ENCODE measurements at places on chromosomes 5 and 9. TPM values are rescaled to one million over a fixed set of nuclear protein-coding genes. Genes with fewer than 3 reads are reported as not detected.

GRCh38 chr5:37836235-37836591 is 3.6 kb downstream of the GDNF start:
- DNase-seq: peak; percentile 14

- no peak for DNase-seq
These were observed 7.8 kb upstream of the ORM1 start for GRCh38 chr9:114314881-114315722.

Gene CATSPER3
- 0.33 TPM for total RNA-seq

Gene RORB
- total RNA-seq: 0.51 TPM

Gene NPR3
- 73.3 TPM for total RNA-seq

Gene DMRT3
- total RNA-seq: not detected

Gene FBN2
- 106 TPM for total RNA-seq

GRCh38 chr5:8644377-8644776 is 775.4 kb downstream of the MTRR start:
- no peak for DNase-seq

DNA sequence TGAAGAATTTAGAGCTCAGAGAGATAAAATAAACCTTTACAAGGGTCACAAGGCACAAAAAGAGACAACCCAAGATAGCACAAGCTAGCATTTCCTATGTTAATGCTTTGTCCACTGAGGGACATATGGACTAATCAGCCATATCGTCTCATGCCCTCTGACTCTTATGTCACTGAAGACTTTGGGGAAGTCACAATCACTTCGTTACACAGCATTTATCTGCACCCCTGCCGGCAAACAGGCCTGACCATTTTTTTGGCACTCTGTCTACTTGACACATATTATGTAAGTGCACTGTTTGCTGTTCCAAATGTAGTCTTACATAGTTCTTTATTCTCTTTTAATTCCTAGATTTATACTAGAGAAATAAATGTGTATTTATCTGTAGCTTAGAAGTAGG is 13.9 kb upstream of the BNC2 start:
- no peak for DNase-seq

GRCh38 chr5:56460195-56460546 is 227.0 kb upstream of the ANKRD55 start:
- no peak for DNase-seq

- DNase-seq: peak; percentile 8
These were observed 121.2 kb downstream of the CEMIP2 start for GRCh38 chr9:71647094-71647591.

DNA sequence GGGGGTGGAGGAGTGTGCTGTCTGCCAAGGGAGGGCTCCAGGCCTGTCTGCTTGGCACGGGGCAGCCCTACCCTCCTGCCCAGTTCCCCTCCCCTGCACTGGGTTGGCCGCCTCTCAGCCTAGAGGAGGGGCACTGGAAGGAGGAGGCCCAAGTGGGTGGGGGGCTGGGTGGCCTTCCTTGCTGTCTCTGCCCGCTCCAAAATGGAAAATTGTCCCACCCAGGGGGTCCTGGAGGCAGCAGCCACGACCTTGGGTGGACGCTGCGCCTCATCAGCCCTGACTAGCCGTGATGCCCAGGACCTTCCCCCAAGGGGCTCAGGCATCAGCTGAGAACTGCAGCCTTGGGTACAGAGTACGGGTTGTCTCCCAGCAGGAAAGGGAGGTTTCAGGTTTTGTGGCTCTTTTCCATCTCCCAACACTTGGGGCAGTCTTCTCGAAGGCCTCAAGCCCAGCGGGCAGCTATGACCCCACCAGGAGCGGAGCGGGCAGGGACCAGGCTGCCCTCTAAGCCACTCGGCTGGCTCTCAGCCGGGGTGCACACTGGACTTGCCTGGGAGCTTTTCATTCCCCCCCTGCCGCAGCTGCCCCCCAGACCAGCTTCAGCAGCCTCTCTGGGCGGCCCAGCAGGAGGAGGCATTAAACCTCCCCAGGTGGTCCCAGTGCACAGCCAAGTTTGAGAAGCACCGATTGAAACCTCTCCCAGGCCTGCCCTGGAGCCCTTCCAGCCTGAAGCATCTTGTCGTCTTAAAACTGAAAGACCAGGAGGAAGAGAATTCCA is 20.6 kb downstream of the NTNG2 start:
- peak; percentile 37 for DNase-seq

- DNase-seq: no peak
These were observed 367.7 kb upstream of the PRR16 start for GRCh38 chr5:120096413-120096812.

Gene FREM1
- total RNA-seq: 2.9 TPM

Gene DMRTA1
- 6.3 TPM for total RNA-seq

GRCh38 chr5:133147815-133148567 is 96.2 kb downstream of the HSPA4 start:
- no peak for DNase-seq

DNA sequence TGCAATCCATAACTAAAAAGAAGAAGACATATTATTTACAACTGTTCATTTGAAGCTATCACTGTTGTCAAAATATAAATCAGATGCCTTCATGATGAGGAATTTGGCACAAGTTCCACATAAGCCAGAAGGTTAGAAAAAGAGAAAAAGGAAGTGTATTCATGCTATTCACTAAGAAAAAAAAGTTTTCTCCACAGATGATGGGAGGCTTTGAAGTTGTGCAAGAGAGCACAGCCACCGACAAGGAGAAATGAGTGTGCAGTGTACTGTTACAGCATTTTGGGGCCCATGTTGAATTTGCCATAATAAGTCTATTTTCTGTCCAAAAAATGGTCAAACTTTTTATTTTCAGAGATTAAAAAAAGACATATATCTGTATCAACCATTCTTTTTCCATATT is 32.9 kb upstream of the IFNK start:
- DNase-seq: no peak

GRCh38 chr5:138725153-138725817 is 27.9 kb upstream of the CTNNA1 start:
- DNase-seq: peak; percentile 15

- DNase-seq: no peak
These were observed 362.0 kb downstream of the SPOCK1 start for GRCh38 chr5:137136991-137137632.

DNA sequence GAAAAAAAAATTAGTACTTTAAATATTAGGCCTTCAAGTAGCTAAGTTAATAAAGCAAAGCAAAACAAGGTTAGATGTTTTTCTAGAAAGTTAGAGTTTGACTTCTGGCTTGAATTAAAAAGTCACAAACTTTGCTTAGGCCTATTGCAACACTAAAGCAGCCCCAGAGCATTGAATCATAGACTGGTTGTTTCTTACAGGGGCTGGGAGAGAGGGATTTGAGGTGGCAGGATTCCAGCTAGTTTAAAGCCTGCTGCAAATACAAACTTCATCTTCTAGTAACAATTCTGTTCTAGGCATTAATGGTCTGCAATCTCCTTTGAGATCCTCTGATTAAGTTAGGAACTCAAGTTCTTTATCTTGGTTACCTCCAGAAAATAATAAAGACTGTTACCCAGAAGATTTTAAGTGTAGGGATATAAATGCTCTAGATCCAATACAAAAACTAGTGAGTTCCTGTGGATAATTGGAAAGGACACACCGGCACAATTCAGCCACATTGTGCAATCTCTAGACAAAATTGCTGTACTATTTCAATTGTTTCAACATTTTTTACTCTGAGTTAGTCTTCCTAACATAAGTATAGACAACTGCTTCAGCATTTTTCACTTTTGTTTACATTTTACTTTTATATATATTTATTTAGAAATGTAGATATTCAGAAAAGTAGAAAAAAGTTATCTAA is 12.6 kb downstream of the OR13C5 start:
- DNase-seq: no peak

Gene SLIT3
- 3.2 TPM for total RNA-seq

Gene HTR1A
- not detected for total RNA-seq

Gene LCN15
- total RNA-seq: 0.49 TPM

DNA sequence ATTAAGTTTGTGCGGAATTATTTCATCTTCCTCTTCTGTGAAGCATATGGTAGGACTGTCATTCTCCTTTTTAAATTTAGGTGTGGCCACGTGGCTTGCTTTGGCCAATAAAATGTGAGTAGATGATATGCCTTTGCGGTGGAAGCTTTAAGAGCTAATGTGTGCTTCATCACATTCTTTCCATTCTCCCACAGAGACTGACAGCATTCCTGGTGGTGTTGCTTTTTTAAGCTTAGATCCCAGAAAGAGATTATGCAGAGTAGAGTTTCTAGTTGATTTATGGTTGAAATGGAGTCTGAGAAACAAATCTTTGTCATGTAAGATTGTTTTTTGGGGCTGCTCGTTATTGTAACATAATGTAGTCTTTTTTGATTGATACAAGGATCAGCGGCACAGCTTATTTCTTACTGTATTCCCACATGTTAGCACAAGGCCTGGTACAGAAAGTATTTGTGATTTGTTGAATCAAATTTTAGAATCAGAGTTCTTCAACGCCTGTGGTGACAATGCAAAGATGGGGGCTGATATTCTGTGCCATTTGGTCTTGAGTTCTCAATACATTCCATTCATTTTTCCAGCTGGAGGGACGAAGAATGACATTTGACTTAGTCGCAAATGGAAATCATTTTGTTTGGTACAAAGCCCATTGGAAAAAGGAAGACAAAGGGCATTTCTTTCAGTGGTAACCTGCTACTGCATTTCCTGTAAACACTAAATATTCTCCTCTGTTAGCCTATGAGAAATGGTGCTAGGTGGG is 209.9 kb upstream of the VLDLR start:
- no peak for DNase-seq

Gene ACTBL2
- total RNA-seq: not detected

- DNase-seq: no peak
These were observed 175.5 kb upstream of the PAPPA start for GRCh38 chr9:115978091-115978490.

DNA sequence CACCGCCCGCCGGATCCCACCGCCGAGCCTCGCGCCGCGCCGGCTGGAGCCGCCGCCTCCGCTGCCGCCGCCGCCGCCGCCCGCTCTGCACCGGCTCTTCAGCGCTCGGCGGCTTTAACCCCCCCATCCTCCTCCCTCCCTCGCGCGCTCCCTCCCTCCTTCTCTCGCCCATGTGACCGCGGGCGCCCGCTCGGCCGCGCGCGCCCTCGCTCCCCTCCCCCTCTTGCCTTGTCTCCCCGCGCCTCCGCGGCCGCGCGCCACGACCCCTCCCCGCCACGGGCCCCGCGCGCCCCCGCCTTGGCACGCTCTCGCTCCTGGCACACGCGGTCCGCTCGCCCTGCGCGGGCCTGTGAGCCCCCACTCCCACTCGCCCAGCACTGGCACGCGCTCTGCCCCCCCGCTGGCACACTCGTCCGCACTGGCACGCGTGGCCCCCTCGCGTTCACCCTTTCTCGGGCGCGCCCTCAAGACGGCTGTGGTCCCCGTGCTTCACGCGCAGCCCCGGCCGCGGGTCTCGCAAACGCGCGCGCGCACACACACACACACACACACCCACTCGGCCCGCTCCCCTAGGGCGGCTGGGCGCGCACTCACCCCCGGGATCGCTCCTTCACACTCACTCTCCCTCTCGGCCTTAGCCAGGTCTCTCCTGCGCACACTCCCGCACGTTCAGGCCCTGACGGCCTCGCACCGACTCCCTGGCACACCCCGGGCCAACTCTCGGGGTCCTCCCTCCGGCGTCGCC is at the start of gene CNTFR:
Gene CNTFR, minus strand, starts transcription at position 89 of the 745 bp plus-strand sequence. CDS start 20,743 bp downstream, outside the sequence.
- DNase-seq: peak; percentile 40

Measured in endothelial cell (in vitro differentiated cells).